ENCODE measurements at places on chromosomes 13 and 19.

GRCh38 chr19:29781386-29782259, 30.2 kb upstream of the CCNE1 start:
- DNase-seq: no peak

- DNase-seq: no peak
Measured at GRCh38 chr13:99255271-99255670, 2.9 kb downstream of the GPR18 start.

GRCh38 chr19:33358408-33358807, 15.1 kb upstream of the CEBPG start:
- DNase-seq: no peak

DNA sequence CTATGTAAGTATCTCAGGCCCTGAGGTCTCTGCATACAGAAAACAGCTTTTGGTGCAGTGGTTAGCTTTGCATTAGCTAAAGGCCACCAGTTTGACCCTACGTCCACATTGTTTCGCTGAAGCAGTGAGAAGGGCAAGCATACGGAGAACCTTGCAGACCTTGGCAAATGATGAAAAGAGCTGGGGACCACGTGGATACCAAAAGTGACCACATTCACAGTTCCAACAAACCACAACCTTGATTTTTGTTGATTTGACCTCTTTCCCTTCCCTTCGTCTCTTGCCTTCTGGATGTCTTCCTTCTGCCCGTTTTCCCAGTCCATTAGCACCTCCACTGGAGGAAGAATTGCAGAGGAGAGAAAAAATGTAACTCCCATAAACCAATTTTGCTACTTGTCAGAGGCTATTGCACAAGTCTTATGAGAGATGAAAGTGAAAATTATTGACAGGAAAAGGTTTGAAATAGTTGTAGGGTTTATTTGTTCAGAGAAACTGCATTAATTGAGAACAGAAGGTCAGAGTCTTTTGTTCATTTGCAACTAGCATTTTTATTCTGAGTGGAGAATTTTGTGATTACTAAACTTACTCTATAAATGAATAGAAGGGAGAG, 293.9 kb upstream of the HTR2A start:
- no peak for DNase-seq

DNA sequence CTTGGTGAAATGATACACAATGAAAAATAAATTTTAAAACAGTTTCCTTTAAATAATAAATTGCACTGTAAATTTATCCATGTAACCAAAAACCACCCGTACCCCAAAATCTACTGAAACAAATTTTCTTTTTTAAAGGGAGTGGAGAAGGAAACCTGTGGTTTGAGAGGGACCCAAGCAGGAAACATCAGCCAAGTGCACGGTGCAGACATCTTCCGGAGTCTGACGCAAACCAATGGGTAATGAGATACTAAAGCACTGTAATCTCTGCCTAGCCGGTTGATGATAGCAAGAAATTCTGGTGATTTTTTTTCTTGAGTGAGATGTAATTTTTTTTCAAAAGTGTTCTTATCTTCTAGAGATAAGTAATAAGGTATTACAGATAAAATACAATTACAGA, 115.4 kb downstream of the ABCC4 start:
- no peak for DNase-seq

DNA sequence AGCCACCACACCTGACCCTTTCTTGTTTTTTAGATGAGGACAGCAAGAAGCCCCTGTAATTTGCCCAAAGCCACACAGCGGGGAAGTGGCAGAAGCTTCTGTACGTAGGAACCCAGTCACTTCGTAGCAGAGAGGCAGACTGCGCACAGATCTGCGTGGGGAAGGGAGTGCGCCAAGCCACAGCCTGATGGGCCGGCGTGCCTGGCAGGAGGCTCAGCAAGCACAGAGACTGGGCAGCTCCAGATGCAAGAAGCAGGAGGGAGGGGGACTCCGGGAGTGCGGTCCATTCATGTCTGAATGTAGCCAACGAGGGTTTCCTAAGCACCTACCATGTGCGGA, 347 bp upstream of the TJP3 start:
- no peak for DNase-seq

- no peak for DNase-seq
Measured at GRCh38 chr13:48299591-48299990, 4.0 kb upstream of the RB1 start.

DNA sequence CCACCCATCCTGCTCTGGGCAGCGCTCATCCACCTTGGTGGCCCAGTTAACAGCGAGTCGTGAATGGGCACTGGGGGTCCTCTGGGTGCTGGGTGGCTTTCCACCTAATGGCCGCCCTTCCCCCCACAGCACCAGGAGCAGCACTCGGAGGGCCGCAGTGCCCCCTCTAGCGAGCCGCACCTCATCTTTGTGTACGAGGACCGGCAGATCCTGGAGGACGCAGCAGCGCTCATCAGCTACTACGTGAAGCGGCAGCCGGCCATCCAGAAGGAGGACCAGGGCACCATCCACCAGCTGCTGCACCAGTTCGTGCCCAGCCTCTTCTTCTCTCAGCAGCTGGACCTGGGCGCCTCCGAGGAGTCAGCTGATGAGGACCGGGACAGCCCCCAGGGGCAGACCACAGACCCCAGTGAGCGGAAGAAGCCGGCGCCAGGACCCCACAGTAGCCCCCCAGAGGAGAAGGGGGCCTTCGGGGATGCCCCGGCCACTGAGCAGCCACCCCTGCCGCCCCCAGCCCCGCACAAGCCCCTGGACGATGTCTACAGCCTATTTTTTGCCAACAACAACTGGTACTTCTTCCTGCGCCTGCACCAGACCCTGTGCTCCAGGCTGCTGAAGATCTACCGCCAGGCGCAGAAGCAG, 19.3 kb upstream of the F2RL3 start:
- DNase-seq: no peak

- DNase-seq: peak; percentile 47
Measured at GRCh38 chr19:57934820-57935665, at the start of gene ZNF418. Gene ZNF418 (minus strand): TSS chr19:57935402. CDS start chr19:57933822, 1,580 bp downstream.

- no peak for DNase-seq
Measured at GRCh38 chr13:74104661-74105275, 29.4 kb downstream of the KLF12 start.

GRCh38 chr19:45972947-45973540, 621 bp downstream of the NOVA2 start:
- no peak for DNase-seq

Data from activated T-cell treated with anti-CD3 and anti-CD28 coated beads, Interleukin-2, amount 50 U/mL, for 24 hours (primary cell).